ENCODE measurements at places on chromosomes 2 and 18. TPM values are rescaled to one million over a fixed set of nuclear protein-coding genes. Genes with fewer than 3 reads are reported as not detected.

The TOGARAM2 gene
- 0.15 TPM for polyA plus RNA-seq

The LNPK gene
- polyA plus RNA-seq, result 5.5 TPM

GRCh38 chr2:8122520-8122919 is 559.3 kb upstream of the ID2 start:
- peaks cover 16% of the 10 kb centered on the region for H3K4me1 ChIP-seq
- no peaks in the 10 kb centered on the region for H3K27me3 ChIP-seq
- DNase-seq, result no peak
- H3K4me3 ChIP-seq, result no peak overlapping the region

DNA sequence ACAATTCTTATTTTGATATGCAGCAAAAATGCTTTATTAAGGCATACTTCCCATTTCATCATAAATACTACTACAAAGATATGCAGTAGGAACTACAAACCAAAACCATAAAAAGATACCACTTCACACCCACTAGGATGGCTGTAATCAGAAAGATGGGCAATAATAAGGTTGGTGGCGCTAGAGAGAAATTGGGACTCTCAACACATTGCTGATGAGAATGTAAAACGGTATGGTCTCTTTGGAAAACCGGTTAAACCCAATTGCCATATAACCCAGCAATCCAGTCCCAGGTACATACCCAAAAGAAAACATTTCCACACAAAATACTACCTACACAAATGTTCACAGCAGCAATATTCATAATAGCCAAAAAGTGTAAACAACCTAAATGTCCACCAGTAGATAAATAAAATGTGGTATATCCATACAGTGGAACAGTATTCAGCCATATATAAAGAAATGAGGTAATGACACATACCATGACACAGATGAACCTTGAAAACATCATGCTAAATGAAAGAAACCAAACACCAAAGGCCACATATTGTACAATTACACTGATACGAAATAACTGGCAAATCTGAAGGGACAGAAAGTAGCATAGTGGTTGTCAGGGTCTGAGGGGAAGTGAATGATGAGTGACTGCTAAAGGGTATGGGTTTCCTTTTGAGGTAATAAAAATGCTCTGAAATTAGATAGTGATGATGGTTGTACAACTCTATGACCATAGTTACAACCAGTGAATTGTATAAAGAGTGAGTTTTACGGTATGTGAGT is 12.7 kb downstream of the SP3 start:
- H3K4me3 ChIP-seq, result no peak overlapping the region
- H3K4me1 ChIP-seq, result peaks cover 17% of the 10 kb centered on the region
- peaks cover 16% of the 10 kb centered on the region for H3K36me3 ChIP-seq

The GPR35 gene
- polyA plus RNA-seq, result 0.30 TPM

DNA sequence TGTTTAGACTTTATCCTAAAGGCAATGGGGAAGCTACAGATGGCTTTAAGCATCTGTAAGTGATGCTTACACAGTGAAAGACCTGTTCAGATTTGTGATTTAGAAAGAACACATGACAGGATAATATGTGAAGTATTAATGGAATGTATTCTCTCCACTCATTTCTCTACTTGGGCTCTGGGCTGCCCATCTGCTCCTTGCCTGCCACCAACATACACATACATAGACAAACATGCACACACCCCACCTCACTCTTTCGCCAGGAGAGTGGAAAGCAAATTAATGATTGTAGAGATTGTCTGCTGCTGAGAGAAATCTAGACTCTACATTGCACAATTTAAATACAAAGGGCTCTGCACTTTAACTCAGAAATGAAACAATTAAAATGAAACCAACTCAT is 61.0 kb upstream of the NFE2L2 start:
- peaks cover 43% of the 10 kb centered on the region for H3K4me1 ChIP-seq
- no peaks in the 10 kb centered on the region for H3K27me3 ChIP-seq
- H3K36me3 ChIP-seq, result no peaks in the 10 kb centered on the region
- no peak for DNase-seq

The IL1RL1 gene
- 5.2 TPM for polyA plus RNA-seq

GRCh38 chr2:153408710-153409385 is 69.7 kb downstream of the RPRM start:
- H3K27ac ChIP-seq, result no peak overlapping the region
- no peaks in the 10 kb centered on the region for H3K36me3 ChIP-seq
- no peaks in the 10 kb centered on the region for H3K4me1 ChIP-seq
- no peaks in the 10 kb centered on the region for H3K27me3 ChIP-seq
- no peak overlapping the region for H3K4me3 ChIP-seq

DNA sequence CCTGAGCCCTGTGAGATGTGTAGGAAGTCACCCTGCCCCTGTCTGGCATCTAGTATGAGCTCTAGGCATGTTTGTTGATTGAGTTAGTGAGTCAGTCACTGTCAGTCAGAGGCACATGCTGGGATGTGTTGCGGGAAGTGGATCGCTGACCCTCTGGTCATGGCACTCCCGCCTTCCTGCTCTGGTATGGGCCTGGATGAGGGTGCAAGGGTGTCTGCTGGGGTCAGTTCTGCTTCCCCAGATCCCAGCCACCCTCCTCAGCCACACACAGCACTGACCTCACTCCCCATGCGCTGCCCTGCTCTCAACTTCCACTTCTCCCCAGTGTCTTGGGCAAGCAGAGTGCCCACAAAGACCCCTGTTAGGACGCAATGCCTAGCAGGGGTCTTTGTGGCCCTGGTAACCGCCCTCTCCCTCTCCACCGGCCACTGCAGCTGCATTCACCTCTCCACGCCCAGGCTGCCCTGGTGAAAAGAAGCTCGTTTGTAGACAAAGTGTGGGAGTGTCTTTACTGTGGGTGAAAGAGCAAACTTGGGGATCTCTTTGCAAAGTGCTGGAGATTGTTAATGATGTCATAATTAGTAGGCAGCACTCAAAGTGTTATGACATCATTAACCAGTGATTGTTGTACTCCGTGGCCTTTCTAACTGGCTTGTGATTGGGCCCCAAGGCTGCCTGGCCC is 252.1 kb downstream of the LDLRAD4 start:
- peaks cover 20% of the 10 kb centered on the region for H3K4me1 ChIP-seq
- no peak for DNase-seq
- no peaks in the 10 kb centered on the region for H3K36me3 ChIP-seq
- no peak overlapping the region for H3K4me3 ChIP-seq
- no peaks in the 10 kb centered on the region for H3K27me3 ChIP-seq

GRCh38 chr2:64177315-64177714 is 33.1 kb upstream of the PELI1 start:
- no peak overlapping the region for H3K4me3 ChIP-seq
- H3K27ac ChIP-seq, result no peak overlapping the region
- H3K4me1 ChIP-seq, result no peaks in the 10 kb centered on the region
- H3K36me3 ChIP-seq, result no peaks in the 10 kb centered on the region

The ABCG5 gene
- polyA plus RNA-seq, result 18.7 TPM

DNA sequence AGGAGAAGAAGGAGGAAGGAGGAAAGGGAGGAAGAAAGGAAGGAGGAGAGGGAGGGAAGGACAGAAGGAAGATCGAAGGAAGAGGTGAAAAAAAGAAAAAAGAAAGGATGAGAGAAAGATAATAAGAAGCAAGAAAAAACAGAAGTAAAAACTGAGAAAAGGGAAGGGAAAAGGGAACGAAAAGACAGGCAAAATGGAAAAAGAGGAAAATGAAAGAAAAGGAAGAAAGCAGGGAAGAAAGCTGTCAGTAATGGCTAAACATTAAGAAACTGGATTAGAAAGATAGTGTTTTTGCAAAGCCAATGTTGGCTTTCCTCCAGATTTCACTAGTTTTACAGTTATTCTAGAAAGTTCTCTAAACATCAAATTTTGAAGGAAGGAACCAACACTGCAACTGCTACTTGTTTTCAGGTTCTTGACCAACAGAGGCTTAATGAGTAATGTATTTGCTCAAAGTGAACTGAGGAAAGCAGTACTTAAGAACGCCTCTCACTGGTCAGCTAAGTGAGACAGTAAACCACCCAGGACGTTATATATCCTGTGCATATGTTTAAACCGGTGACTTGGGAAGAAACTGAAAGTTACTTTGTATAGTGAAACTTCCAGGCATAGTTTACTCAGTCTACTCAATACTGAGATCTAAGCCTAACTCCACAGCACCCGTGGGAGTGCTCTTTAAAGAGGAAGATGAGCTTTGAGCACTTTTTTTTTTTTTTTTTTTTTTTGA is 286.2 kb upstream of the TRIB2 start:
- H3K36me3 ChIP-seq, result no peaks in the 10 kb centered on the region
- no peaks in the 10 kb centered on the region for H3K27me3 ChIP-seq
- no peak overlapping the region for H3K27ac ChIP-seq

DNA sequence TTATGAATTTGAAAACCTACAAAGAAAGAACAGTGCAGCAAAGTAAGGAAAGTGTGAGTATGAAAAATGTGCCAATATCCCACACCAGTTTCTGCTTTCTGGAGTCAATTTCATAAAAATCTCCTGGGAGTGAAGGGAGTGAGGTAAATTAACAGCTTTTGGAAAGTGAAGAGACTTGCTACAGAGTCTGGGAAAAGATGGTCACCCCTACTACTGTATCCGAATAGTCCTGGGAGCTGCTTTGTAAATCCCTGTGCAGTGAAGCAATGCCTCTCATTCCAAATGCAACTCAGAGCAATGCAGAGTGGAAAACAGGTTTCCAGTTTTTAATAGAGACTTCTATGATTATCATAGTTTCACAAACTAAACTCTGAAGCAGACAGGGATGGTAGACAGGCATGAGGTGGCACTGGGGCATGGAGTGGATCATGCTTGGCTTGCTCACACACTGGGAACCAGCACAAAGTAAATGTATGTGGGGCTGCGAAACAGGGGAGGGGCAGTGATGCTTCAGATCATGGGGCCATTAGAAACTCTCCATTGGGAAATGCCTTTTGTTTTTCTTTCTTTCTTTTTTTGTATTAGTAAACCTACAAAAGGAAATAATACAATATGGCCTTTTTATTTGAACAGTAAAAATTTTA is 10.6 kb downstream of the COL5A2 start:
- H3K27ac ChIP-seq, result no peak overlapping the region
- no peak overlapping the region for H3K4me3 ChIP-seq
- H3K4me1 ChIP-seq, result peaks cover 14% of the 10 kb centered on the region
- no peaks in the 10 kb centered on the region for H3K36me3 ChIP-seq
- no peak for DNase-seq
- H3K27me3 ChIP-seq, result no peaks in the 10 kb centered on the region

DNA sequence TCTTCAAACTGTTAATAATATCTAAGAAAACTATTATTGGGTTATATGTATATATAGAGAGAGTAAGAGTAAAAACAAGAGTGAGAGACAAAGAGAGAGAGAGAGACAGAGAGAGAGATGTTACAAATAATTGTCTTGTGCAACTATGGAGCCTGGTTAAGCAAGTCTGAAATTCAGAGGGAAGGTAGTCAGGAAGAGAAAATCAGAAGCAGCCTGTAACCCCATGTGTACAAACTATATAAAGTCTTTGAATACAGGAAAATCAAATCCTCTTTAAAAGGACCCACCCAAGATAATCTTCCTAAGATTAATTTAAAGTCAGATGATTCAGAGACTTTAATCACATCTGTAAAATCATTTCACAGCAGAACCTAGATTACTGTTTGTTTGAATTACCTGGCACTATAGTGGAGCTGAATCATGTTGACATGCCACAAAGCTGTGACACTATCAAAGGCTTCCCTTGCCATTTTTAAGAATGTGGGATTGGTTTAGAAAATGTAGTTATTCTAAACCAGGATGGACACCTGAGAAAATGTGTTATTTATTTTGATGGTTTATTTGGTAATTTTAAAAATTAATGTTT is 301.7 kb upstream of the FSIP2 start:
- H3K36me3 ChIP-seq, result no peaks in the 10 kb centered on the region
- H3K27me3 ChIP-seq, result no peaks in the 10 kb centered on the region

GRCh38 chr18:46630160-46630559 is 26.9 kb downstream of the LOXHD1 start:
- no peak overlapping the region for H3K27ac ChIP-seq
- no peak for DNase-seq
- H3K4me3 ChIP-seq, result no peak overlapping the region
- no peaks in the 10 kb centered on the region for H3K36me3 ChIP-seq
- H3K27me3 ChIP-seq, result no peaks in the 10 kb centered on the region
- H3K4me1 ChIP-seq, result no peaks in the 10 kb centered on the region

- peaks cover under 1% of the 10 kb centered on the region for H3K36me3 ChIP-seq
- H3K4me3 ChIP-seq, result no peak overlapping the region
- no peak overlapping the region for H3K27ac ChIP-seq
- no peaks in the 10 kb centered on the region for H3K27me3 ChIP-seq
These were observed 2.5 kb downstream of the HTRA2 start for GRCh38 chr2:74532222-74532621.

GRCh38 chr2:156908825-156909224 is 348.7 kb upstream of the GALNT5 start:
- no peak overlapping the region for H3K4me3 ChIP-seq
- H3K4me1 ChIP-seq, result no peaks in the 10 kb centered on the region
- no peaks in the 10 kb centered on the region for H3K36me3 ChIP-seq
- H3K27ac ChIP-seq, result no peak overlapping the region

DNA sequence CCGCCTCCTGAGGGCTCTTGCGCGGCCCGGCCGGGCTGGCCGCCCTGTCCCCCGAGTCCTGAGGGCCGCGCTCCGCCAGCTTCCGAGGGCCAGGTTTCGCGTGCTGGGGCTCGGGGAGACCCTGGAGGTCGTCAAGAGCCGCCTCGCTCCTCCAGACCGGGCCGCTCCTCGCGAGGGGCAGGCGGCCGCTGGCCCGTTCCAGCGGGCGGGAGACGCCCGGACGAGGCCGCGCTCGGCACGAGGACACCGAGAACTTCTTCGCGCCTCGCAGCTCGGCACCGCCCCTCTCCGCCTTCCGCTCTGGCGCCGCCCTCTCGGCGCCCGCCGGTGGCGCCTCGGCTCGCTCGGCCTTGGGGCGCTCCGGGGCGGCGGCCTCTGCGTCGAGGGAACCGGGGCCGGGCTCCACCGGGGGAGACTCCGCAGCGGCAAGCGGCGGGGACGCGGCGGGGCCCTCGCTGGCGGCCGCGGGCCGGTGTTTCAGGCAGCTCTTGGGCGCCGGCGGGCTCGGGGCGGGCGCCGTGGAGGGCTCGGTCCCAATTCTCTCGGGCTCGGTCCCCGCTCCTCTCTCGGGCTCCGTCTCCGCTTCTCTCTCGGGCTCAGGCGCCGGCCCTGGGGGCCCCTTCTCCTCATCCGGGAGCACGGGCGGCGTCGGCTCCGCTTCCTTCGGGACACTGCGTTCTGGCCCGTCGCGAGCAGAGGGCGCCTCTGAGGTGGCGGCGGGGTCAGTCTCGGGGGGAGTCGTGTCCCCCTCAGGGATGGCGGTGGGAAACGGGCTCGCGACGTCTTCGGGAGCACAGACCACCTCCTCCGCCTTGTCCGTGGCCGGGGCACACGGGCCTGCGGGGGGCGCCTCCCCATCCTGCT is 91.6 kb upstream of the MGAT4A start:
- DNase-seq, result peak; percentile 48
- no peaks in the 10 kb centered on the region for H3K27me3 ChIP-seq
- no peak overlapping the region for H3K4me3 ChIP-seq
- no peaks in the 10 kb centered on the region for H3K36me3 ChIP-seq
- no peak overlapping the region for H3K27ac ChIP-seq
- no peaks in the 10 kb centered on the region for H3K4me1 ChIP-seq

DNA sequence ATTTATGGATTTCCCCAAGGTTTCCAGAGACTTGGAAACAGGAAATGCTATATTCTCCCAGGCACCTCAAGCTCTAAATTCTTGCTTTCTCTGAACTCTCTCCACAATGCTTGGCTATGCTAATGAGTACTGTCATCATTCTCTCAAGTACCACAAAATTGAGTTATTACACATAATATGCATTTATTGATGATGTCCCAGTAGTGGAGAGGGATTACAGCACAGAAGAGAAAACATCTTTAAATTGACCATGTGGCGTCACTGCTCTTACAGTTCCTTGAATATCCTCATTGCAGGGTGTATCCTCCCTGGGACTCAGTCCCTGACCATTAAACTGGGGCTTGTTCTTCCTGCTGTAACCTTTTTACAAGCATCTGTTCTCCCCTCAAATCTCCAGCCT is 681.1 kb upstream of the FANCL start:
- no peak for DNase-seq
- H3K4me1 ChIP-seq, result no peaks in the 10 kb centered on the region
- no peaks in the 10 kb centered on the region for H3K36me3 ChIP-seq

The TANC1 gene
- 3.7 TPM for polyA plus RNA-seq

The CNDP1 gene
- 3.4 TPM for polyA plus RNA-seq
